ENCODE measurements at places on chromosomes 1 and 21. TPM values are rescaled to one million over a fixed set of nuclear protein-coding genes. Genes with fewer than 3 reads are reported as not detected.
A peak's percentile ranks its signal among the peaks of the same experiment; 100 is the strongest.

DNA sequence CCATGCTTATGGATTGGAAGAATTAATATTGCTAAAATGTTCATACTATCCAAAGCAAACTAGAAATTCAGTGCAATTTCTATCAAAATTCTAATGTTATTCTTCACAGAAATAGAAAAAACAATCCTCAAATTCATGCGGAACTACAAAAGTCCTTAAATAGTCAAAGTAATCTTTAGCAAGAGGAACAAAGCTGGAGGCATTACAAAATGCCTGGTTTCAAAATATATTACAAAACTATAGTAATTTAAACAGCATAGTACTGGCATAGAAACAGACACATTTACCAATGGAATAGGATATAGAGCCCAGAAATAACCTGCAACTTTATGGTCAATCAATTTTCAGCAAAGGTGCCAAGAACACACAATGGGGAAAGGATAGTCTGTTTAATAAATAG, 3.8 kb downstream of the CTSS start:
- DNase-seq = no peak

GRCh38 chr1:16183765-16184556, 28.1 kb upstream of the EPHA2 start:
- DNase-seq = no peak

Gene TAS1R1
- not detected for total RNA-seq

- peak; percentile 24 for DNase-seq
These were observed 876 bp downstream of the DENND2C start for GRCh38 chr1:114668784-114669561.

- DNase-seq = no peak
These were observed 2.6 kb downstream of the CD5L start for GRCh38 chr1:157838966-157839365.

Gene CNIH3
- total RNA-seq = 4.0 TPM

Gene SLC25A34
- 1.6 TPM for total RNA-seq

All from omental fat pad (tissue), 4 donors.